Smooth muscle cell of trachea (primary cell): ENCODE measurements at places on chromosomes 7 and 10. TPM values are rescaled to one million over a fixed set of nuclear protein-coding genes. Genes with fewer than 3 reads are reported as not detected.

FFAR4 gene
- total RNA-seq, result not detected in 2 replicates

PTF1A gene
- not detected in 2 replicates for total RNA-seq

IGF2BP3 gene
- total RNA-seq, result 32.0 and 35.1 TPM in 2 replicates

INHBA gene
- 8.1 and 8.6 TPM in 2 replicates for total RNA-seq

MBL2 gene
- total RNA-seq, result not detected in 2 replicates

LAMB1 gene
- total RNA-seq, result 478 and 504 TPM in 2 replicates

NUDT1 gene
- total RNA-seq, result 25.0 and 63.0 TPM in 2 replicates

PLCE1 gene
- 2.3 and 3.5 TPM in 2 replicates for total RNA-seq

GRID2IP gene
- total RNA-seq, result 0.15 TPM in 1 of 2 replicates, not detected in the other

RADIL gene
- 1.2 and 1.3 TPM in 2 replicates for total RNA-seq

HOXA1 gene
- total RNA-seq, result 0.44 and 1.2 TPM in 2 replicates

SEMA4G gene
- 1.0 and 2.3 TPM in 2 replicates for total RNA-seq

GIMAP6 gene
- 0.15 TPM in 1 of 2 replicates, not detected in the other for total RNA-seq

EIF5AL1 gene
- 0.17 and 0.58 TPM in 2 replicates for total RNA-seq

ZMIZ1 gene
- 26.5 and 49.6 TPM in 2 replicates for total RNA-seq

CDK6 gene
- total RNA-seq, result 15.1 and 38.9 TPM in 2 replicates

ANXA8 gene
- total RNA-seq, result 0.15 and 0.33 TPM in 2 replicates

CABCOCO1 gene
- 0.33 and 1.7 TPM in 2 replicates for total RNA-seq

C10orf120 gene
- not detected in 2 replicates for total RNA-seq

ASB13 gene
- 11.6 and 13.9 TPM in 2 replicates for total RNA-seq

CALML5 gene
- total RNA-seq, result not detected in 2 replicates

SLC18A2 gene
- total RNA-seq, result under 0.01 TPM in 2 replicates

TMEM270 gene
- total RNA-seq, result 0.17 TPM in 1 of 2 replicates, not detected in the other

LIPK gene
- not detected in 2 replicates for total RNA-seq

TRIM24 gene
- 6.3 and 6.8 TPM in 2 replicates for total RNA-seq

OR2A7 gene
- 0.29 and 0.33 TPM in 2 replicates for total RNA-seq

HOXA10 gene
- 0.15 TPM in 1 of 2 replicates, not detected in the other for total RNA-seq

NUDT13 gene
- total RNA-seq, result 1.2 and 2.5 TPM in 2 replicates
